Regular cardiac myocyte (primary cell): ENCODE measurements at places on chromosomes 4 and X. TPM values are rescaled to one million over a fixed set of nuclear protein-coding genes. Genes with fewer than 3 reads are reported as not detected.

Gene RBM47
- total RNA-seq: 0.58 and 2.0 TPM in 2 replicates

Gene XK
- total RNA-seq: under 0.01 and 0.19 TPM in 2 replicates

Gene MAB21L2
- total RNA-seq: 1.7 and 8.4 TPM in 2 replicates

Gene TEC
- 0.19 and 1.1 TPM in 2 replicates for total RNA-seq

Gene STARD8
- 1.7 and 4.6 TPM in 2 replicates for total RNA-seq

Gene UGT2A3
- total RNA-seq: under 0.01 and 0.28 TPM in 2 replicates

Gene FGFBP1
- not detected in 2 replicates for total RNA-seq

Gene REPS2
- 0.38 and 0.85 TPM in 2 replicates for total RNA-seq

Gene NWD2
- not detected in 2 replicates for total RNA-seq

Gene BBS12
- total RNA-seq: 4.6 and 7.6 TPM in 2 replicates

Gene BANK1
- total RNA-seq: 0.19 and 0.28 TPM in 2 replicates

Gene CSAG2
- not detected in 2 replicates for total RNA-seq

Gene DDX53
- total RNA-seq: not detected in 2 replicates

Gene N4BP2
- 2.5 and 2.7 TPM in 2 replicates for total RNA-seq

Gene AKAP4
- total RNA-seq: not detected in 2 replicates

Gene FGB
- total RNA-seq: not detected in 2 replicates

Gene CXCL11
- total RNA-seq: not detected in 2 replicates

Gene RASL11B
- 0.19 and 0.28 TPM in 2 replicates for total RNA-seq

Gene HS6ST2
- under 0.01 TPM in 1 of 2 replicates, not detected in the other for total RNA-seq

Gene PIN4
- 9.6 and 13.6 TPM in 2 replicates for total RNA-seq

Gene MAGEA8
- total RNA-seq: not detected in 2 replicates

Gene CLCN5
- total RNA-seq: 10.7 and 16.3 TPM in 2 replicates

Gene TMPRSS11B
- not detected in 2 replicates for total RNA-seq

Gene PPEF2
- 0.19 TPM in 1 of 2 replicates, not detected in the other for total RNA-seq

Gene VCX3A
- not detected in 2 replicates for total RNA-seq

Gene FIP1L1
- total RNA-seq: 71.5 and 81.5 TPM in 2 replicates

Gene GLRA3
- not detected in 2 replicates for total RNA-seq

Gene CABS1
- total RNA-seq: not detected in 2 replicates

Gene NDP
- total RNA-seq: 2.3 and 2.5 TPM in 2 replicates

Gene CORIN
- total RNA-seq: 0.58 and 0.85 TPM in 2 replicates

Gene TLR10
- total RNA-seq: under 0.01 TPM in 1 of 2 replicates, not detected in the other

Gene AKAP14
- not detected in 2 replicates for total RNA-seq

Gene NPY2R
- total RNA-seq: under 0.01 TPM in 1 of 2 replicates, not detected in the other

Gene BGN
- total RNA-seq: 43.9 and 56.4 TPM in 2 replicates

Gene CDX4
- not detected in 2 replicates for total RNA-seq

Gene CXCL1
- 80.9 and 193 TPM in 2 replicates for total RNA-seq

Gene TMSB15C
- total RNA-seq: 2.3 and 3.1 TPM in 2 replicates

Gene GABRG1
- total RNA-seq: not detected in 2 replicates

Gene CENPI
- total RNA-seq: 7.3 and 33.5 TPM in 2 replicates

Gene ELMOD2
- 26.5 and 35.0 TPM in 2 replicates for total RNA-seq

Gene KLB
- under 0.01 TPM in 1 of 2 replicates, not detected in the other for total RNA-seq

Gene MAGEB10
- not detected in 2 replicates for total RNA-seq

Gene KCNE5
- 0.38 and 0.56 TPM in 2 replicates for total RNA-seq

Gene PDHA1
- 45.7 and 54.3 TPM in 2 replicates for total RNA-seq

Gene KLKB1
- under 0.01 and 0.28 TPM in 2 replicates for total RNA-seq

Gene RHOXF1
- not detected in 2 replicates for total RNA-seq

Gene FHIP1A
- under 0.01 and 0.28 TPM in 2 replicates for total RNA-seq

Gene MAGEB1
- not detected in 2 replicates for total RNA-seq
